ENCODE measurements at places on chromosomes 4 and X. TPM values are rescaled to one million over a fixed set of nuclear protein-coding genes. Genes with fewer than 3 reads are reported as not detected.

DNA sequence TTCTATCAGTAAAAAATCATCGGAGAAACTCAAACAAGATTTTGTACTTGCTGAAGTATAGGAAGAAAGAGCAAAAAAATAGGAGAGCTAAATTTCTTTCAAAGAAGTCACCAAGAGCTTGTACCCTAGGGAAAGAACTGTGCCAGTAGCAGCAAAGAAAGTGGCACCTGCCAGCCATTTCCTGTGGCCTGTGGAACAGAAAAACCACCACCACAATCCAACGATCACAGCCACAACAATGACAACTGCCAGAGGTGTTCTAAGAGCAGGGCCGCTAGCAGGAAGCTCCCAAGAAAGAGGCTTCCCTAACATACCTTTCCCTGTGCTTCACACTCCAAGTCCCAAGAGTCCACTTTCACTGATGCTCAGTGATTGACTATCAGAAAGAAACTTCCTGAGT is 266.1 kb upstream of the GPC4 start:
- H3K36me3 ChIP-seq: no peaks in the 10 kb centered on the region
- H3K27me3 ChIP-seq: peaks cover 14% of the 10 kb centered on the region
- H3K4me3 ChIP-seq: no peak overlapping the region
- H3K27ac ChIP-seq: no peak overlapping the region
- DNase-seq: no peak

Gene LRRC66
- total RNA-seq: 0.18 TPM

- DNase-seq: no peak
- no peak overlapping the region for H3K27ac ChIP-seq
- no peak overlapping the region for H3K4me3 ChIP-seq
- peaks cover 6% of the 10 kb centered on the region for H3K4me1 ChIP-seq
- no peaks in the 10 kb centered on the region for H3K36me3 ChIP-seq
These were observed 78.0 kb downstream of the PRDM5 start for GRCh38 chr4:120844528-120844921.

DNA sequence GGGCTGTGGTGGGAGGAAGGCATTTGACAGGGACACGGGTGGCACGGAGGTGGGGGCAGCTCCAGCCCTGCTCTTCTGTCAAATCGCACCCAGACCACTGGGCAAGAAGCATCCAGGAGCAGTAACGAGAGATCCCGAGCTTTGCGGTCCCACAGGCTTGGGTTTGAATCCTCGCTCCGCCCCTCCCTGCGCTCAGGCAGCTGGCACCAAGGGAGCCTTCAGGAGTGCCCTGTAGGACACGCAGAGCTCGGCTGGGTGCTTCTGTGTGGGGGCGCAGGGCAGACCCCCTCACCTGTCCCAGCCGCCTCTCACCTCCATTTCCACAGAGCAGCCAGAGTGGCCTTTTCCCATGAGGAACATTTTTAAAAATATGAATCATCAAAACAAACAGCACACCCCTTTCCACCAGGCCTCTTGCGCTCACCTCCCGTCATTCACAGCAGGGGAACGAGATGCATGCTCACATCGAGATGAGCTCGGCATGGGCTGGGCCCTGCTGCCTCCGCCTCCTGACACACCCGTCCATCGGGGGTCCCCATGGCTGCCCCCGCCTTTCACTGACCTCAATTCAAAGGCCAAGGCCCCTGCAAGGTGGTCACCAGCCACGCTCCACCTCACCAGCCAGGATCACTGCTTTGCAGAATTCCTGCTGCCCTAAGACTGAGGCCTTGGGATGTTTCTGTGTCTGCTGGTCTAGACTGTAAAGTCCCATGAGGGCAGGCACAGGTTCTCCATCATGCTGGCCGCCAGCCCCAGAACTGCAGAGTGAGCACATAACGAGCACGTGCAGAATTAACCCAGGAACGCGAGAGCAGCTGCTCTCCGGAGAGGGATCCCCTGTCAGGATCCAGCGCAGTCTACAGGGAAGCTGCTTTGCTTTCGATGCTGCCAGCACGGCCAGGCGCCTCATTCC is 52.7 kb downstream of the ACOX3 start:
- H3K4me3 ChIP-seq: no peak overlapping the region
- H3K4me1 ChIP-seq: peaks cover 12% of the 10 kb centered on the region
- peaks cover 39% of the 10 kb centered on the region for H3K36me3 ChIP-seq
- no peaks in the 10 kb centered on the region for H3K27me3 ChIP-seq
- H3K27ac ChIP-seq: no peak overlapping the region

- H3K27ac ChIP-seq: no peak overlapping the region
- H3K4me1 ChIP-seq: no peaks in the 10 kb centered on the region
- H3K27me3 ChIP-seq: peaks cover 44% of the 10 kb centered on the region
- no peaks in the 10 kb centered on the region for H3K36me3 ChIP-seq
These were observed 86.7 kb downstream of the NHSL2 start for GRCh38 chrX:71997320-71997719.

DNA sequence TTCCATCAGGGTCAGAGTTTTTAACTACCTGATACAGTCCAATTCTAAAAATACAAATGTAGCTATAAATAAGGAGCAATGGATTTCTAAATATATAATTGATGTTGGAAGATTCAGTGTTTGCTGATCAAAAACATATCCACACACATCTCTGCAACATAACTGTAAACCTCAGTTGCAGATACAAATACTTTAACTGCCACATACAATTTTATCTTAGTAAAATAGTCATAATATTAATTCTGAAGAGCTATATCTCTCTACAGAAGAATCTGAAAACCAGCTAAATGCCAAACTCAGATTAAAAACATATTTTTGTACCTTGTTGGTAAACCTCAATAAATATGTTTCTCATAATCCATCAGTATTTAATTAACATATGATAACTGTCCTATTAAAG is 674.3 kb upstream of the INTU start:
- H3K4me3 ChIP-seq: no peak overlapping the region
- no peaks in the 10 kb centered on the region for H3K36me3 ChIP-seq
- H3K27me3 ChIP-seq: no peaks in the 10 kb centered on the region
- H3K27ac ChIP-seq: no peak overlapping the region
- no peak for DNase-seq
- peaks cover 3% of the 10 kb centered on the region for H3K4me1 ChIP-seq

Gene KLF8
- total RNA-seq: not detected

Gene CT45A1
- total RNA-seq: not detected

DNA sequence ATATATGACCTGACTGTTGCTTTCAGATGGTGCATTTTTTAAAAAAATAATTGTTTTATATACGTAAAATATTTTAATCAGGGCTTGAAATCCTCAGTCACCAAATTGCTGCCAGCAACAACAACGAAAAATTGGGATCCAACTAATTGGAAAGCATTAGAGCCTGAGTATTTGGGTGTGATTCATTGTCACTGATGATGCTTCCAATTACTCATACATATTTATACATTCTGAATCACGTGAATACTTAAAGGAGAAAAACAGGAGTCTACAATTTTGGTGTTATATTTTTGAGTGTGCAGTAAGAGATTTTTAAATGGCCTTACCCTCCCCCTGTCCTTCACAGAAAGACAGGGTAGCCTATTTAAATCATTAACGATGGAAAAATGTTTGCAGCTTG is 765.6 kb upstream of the TENM3 start:
- H3K4me1 ChIP-seq: no peaks in the 10 kb centered on the region
- H3K27me3 ChIP-seq: no peaks in the 10 kb centered on the region
- no peak for DNase-seq
- no peak overlapping the region for H3K4me3 ChIP-seq
- no peaks in the 10 kb centered on the region for H3K36me3 ChIP-seq
- H3K27ac ChIP-seq: no peak overlapping the region
